ENCODE measurements at places on chromosomes 7 and 10. TPM values are rescaled to one million over a fixed set of nuclear protein-coding genes. Genes with fewer than 3 reads are reported as not detected.

DNA sequence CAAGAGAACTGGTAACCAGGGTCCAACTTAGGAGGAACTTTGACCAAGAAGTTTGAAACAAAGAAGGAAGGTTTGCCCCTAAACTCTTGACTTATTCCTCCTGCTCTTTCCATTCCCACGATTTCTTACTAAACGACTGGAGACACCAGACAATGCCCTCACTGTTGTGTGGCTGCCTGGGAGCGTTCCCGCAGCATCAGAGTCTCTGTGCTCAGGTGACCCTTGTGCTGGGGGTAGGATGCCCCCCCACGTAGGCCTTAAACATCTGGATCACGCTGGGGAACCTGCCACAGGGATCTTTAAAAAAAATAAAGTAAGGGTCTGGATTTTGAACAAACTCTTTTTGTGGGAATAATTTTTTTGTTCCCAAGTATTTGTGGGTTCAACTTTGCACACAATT is 30.1 kb upstream of the CTBP2 start:
- DNase-seq = no peak

GRCh38 chr10:62170732-62171131 is 97.9 kb downstream of the RTKN2 start:
- no peak for DNase-seq

DNA sequence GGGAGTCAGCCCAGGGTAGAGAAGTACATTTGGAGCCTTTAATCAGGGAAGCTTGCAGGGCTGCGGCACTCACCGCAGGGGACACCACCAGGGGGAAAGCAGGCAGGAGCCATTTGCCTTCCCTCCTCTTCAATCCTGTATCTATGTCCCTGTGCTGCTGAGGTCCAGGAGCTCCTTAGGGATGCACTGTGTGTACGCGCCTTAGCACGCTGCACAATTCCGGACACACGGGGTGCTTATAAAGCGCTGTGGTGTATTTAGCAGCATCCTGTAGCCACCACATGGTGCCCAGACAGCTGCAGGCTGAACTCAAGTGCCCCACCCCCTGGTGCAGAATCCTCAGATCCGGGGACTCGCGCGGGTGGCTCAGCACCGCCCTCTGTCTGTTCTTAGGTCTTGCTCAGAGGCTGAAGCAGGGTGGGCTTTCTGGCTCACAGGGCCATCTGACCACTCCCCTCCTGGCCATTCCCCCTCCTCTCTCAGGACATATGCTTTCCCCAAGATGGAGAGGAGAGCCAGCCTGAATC is 421.4 kb downstream of the SDK1 start:
- DNase-seq = no peak

Gene CDC14C
- not detected for total RNA-seq

Gene SORCS1
- 0.88 TPM for total RNA-seq

DNA sequence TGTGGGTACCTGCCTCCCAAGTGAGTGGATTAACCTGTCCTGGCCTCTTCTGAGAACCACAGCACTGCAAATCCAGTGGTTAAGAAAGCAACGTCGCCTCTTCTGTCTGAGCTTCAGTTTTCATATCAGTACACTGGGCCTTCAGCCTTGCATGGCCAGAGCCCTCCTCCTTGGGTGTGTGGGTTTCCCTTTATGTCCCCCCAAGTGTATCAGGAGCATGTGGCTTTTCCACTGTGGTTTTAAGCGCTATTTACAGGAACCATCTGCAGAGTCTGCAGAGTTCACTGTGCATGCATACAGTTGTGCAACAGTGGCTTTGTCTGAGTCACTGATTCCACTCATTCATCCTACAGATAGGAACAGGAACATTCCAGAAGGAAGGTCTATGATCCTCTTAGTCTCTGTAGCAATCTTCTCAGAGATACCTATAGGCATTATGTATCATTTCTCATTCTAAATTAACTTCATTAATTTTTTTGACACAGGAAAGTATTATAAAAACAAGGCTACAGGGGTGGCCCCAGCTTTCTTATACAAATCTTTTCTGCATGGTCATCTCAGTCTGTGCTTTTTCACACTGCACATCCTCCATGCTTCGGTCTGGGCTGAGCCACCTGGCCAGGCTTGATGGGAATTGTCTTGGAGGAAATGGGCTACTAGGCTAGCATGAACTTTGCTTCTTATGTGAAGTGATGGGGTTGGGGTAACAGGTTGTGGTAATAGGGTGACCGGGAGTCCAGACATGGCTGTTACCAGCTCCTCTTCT is 17.1 kb downstream of the MBL2 start:
- DNase-seq = no peak

Measured in esophagus squamous epithelium (tissue), 5 donors.